Stimulated activated CD4-positive, alpha-beta T cell treated with anti-CD3 and anti-CD28 coated beads, TNF-alpha, amount 100 ng/mL, for 4 hours (primary cell): ENCODE measurements at places on chromosomes 2 and 18.

DNA sequence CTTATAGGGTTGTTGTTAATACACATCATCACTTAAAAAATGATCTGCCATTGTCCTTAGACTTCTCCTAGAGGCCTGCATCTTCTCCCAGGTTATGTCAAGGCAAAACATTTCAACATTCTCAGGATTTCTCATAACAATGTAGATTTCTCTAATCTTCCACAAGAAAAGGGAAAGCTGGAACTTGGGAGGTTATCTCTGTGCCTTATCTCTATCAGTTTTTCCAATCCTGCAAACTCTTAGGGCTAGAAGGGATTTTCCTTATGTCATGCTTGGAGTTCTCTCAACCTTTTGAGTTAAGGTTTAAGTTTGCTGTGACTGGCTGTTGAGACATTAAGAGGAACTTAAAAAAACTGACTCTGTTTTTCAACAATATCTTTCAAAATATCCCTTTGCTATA lies 300.6 kb upstream of the TFPI start:
- no peak for DNase-seq

DNA sequence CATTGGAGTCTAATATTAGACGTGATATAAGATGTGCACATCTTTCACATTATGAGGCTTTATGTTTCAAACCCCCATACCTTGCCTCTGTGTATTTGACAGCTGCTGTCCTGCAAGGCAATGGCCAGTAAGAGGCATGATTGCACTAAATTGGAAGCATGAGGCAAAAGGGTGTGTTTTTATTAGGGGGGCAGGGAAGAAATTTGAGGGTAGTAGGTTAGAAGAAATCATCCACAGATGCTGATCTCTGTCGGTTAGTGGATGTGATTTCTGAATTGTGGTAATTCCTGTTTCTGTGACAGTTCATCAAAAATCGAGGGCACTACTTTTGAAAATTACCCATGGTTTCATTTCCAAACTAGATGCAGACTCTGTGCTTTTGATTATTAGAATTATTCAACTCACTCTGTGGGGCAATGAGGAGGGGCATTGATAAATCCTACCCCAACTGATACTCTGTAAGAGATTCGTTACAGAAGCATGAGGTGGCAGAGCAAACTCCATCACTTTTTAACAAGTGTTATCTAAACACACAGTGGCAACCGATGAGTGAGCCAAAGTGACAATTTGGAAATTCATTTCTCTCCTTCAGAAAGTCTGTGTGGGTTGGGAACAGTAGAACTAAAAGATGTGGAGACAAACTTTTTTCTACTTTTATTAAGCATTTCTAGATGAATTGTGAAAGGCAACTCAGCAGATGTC lies 453.0 kb downstream of the ARHGAP15 start:
- DNase-seq, result no peak

DNA sequence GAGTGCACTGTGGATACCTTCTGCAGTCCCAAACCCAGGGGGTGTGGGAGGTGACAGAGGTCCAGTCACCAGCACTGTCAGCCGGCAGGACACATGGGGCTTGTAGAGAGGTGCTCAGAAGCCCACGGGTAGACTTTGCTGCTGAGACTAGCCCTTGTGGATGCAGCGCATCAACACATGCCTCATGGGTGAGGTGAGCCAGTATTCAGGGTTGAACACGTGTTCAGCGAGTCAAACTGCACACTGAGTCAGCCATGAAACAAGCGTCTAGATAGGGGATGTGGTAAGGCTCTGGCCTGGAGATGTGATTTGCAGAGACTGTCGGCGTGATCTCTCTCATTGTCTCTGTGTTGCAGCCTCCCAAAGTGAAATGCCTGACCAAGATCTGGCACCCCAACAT lies 35.8 kb upstream of the SCLY start:
- no peak for DNase-seq

DNA sequence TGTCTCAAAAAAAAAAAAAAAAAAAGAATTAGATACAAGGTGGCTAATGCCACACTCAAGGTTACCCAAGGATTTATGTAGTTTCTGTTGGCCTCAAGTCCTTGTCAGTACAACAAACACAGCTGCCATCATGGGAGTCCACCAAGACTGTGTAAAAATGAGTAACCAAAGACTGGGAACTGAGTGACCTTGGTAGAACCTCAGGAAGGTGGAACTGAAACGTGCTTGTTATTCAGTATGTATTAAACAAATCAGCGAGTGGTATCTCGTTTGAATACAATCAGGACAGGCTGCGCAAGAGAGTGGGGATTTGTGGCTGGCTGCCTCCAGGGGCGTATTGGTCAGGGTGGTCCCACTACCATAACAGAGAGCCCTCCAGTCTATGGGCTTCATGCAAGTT lies 1.6 kb upstream of the SFTPB start:
- DNase-seq, result no peak

GRCh38 chr2:8346208-8346607 lies 335.6 kb upstream of the ID2 start:
- DNase-seq, result no peak

- DNase-seq, result no peak
These were observed 280.7 kb upstream of the HNRNPA3 start for GRCh38 chr2:176931588-176932563.

DNA sequence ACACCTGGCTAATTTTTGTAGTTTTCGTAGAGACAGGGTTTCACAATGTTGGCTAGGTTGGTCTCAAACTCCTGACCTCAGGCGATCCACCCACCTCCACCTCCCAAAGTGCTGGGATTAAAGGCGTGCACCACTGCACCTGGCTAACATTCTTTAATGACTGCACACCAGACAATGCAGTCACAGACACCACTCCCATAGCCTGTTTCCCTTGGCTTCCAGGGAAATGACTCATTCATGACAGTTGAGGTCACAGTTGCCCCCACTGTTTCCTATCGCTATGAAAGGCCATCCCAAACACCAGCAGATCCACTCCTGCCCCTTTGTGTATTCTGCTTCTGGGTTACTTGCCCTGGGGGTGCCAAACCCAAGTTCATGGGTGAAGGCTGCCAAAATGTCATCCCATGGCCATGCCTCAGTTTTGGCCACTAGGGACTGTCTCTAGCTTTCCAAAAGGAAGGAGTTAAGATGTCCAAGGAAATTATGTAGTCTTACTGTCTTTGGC lies 8.7 kb downstream of the CHMP1B start:
- no peak for DNase-seq

GRCh38 chr18:42654556-42654955 lies 460.9 kb downstream of the RIT2 start:
- DNase-seq, result no peak

- DNase-seq, result no peak
These were observed 11.0 kb upstream of the CATIP start for GRCh38 chr2:218345491-218346236.

GRCh38 chr2:176091329-176092258 lies 927 bp upstream of the HOXD13 start:
- no peak for DNase-seq

DNA sequence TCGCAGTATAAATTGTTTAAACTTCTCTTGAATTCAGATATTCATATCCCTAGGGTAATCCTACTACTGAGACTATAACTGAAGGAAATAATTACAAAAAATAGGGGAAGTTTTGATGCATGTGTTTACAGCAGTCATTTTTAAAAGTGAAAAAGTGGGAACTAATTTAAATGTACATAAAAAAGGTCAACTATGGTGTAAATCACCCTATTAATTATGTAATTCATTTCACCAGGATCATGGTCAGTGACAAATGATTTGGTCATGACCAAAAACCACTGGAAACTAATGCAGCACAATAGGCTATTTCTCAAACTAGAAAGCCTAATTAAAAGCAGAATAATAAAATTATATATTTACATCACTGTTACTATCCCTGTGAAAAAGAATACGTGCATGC lies 5.0 kb upstream of the CNGA3 start:
- DNase-seq, result no peak

DNA sequence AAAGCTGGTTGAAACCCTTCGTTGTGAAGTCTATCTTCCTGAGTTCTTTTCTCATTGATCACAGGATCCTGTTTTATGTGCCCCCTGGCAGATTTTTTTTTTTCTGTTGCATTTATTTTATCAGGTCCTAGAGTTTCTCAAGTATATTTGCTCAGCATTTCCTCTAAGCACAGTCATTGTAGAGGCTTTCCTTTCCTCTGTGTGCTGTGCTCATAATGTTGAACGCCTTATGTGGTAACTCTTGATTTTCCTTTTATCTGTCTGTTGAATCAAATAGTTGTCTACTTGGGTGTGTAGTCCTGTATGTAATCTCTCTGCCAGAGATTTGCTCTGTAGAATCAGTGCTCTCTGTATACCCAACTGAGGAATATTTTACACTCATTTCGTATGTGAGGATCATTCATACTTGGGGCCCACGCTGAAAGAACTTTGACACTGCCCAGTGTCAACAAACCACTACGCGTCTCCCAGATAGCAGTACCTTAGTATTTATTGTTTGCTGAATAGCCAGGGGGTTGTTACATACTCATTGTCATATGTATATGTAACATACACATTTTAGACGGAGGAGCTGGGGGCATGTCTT lies 118.2 kb downstream of the CTNNA2 start:
- DNase-seq, result no peak

DNA sequence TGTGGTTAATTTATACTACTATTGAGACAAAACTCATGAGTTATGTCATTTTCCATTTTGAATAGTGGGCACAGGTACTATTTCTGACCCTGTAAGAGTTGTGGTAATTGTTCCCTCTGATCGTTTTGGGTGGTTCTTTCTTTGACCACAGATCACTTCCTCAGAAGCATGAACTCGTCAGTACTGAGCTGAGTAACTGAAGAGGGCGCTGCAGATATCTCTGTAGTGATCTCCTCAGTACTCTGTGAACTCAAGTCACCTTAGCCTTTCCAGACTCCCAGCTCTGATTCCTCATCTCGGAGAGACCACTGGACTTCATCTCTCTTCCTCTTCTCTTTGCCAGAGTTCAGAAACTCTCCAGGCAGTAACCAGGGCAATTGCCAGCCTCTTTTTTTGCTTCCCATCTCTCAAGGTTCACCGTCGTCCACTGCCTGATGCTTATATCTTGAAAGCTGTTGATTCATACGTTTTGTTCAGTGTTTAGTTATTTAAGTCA lies 9.4 kb upstream of the IL1RL1 start:
- DNase-seq, result peak; percentile 15

GRCh38 chr18:46224181-46224775 lies 120.1 kb downstream of the HAUS1 start:
- no peak for DNase-seq

DNA sequence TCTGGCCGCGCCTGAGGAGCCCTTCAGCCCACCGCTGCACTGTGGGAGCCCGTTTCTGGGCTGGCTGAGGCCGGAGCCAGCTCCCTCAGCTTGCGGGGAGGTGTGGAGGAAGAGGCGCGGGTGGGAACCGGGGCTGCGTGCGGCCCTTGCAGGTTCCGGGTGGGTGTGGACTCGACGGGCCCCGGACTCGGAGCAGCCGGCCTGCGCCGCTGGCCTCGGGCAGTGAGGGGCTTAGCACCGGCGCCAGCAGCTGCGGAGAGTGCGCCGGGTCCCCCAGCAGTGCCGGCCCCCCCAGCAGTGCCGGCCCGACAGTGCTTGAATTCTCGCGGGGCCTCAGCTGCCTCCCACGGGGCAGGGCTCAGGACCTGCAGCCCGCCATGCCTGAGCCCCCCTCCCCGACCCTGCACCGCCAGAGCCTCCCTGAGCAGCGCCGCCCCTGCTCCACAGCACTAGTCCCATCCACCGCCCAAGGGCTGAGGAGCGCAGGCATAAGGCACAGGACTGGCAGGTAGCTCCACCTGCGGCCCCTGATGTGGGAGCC lies 534.2 kb downstream of the ZNF804A start:
- DNase-seq, result no peak

GRCh38 chr2:58852243-58852642 lies 611.1 kb upstream of the FANCL start:
- no peak for DNase-seq

- no peak for DNase-seq
These were observed 159.4 kb downstream of the TPO start for GRCh38 chr2:1572638-1573037.

DNA sequence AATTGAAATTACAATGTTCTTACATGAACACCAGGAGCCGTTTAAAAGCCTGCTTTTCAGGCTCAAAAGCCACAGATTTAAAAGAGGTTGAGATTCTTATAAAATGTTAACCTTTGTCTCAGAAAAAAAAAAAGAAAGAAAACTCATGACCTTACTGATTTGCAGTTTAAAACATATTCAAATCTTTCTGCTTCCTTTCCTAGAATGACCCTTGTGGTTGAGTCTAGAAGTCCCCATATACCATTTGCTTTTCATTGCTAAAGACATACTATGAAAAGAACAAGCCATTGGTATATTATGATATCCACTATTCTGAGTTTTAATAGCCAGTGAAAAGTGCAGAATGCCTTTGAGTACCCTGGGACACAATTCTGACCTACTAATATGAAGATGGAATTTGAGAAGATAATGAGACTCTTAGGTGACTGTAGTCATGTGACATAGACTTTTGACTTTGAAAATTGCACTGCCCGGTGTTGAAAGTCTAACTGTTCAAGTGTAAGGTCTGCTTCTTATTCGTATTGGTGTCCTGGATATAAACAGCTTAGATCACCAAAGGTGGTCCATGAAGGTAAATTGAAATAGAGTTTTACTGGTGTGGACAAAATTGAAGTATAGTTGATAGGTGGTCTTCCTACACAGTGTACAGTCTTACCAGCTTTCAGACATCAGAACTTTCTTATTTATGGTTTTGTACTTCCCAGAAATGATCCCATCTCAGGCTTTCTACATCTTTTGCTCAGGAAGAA lies 117.0 kb downstream of the DOCK10 start:
- no peak for DNase-seq

- DNase-seq, result no peak
These were observed 157.4 kb downstream of the DTNA start for GRCh38 chr18:34867520-34867919.

GRCh38 chr2:232789082-232789481 lies 12.7 kb upstream of the KCNJ13 start:
- no peak for DNase-seq

GRCh38 chr18:49691177-49691608 lies 122.1 kb downstream of the ACAA2 start:
- DNase-seq, result no peak

DNA sequence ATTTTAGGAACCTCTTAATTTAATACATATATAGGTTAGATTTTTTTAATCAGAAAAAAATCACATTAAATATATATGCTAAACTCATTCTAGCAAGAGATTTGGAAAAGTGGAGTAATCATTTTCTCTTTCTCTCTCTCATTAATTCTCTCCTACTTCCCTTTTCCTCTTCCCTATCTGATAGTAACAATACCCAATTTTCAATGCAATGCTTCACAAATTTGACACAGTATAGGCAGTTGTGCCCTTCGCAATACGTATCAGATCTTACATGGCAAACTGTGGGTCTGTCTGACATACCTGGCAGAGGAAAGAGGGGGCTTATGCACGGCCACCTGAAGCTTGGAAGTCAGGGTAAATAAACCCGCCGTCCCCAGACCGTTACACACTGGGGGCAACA lies 444.3 kb downstream of the NBAS start:
- no peak for DNase-seq
